HCEC 1CT (cell line): ENCODE measurements at places on chromosomes 11 and 22.

DNA sequence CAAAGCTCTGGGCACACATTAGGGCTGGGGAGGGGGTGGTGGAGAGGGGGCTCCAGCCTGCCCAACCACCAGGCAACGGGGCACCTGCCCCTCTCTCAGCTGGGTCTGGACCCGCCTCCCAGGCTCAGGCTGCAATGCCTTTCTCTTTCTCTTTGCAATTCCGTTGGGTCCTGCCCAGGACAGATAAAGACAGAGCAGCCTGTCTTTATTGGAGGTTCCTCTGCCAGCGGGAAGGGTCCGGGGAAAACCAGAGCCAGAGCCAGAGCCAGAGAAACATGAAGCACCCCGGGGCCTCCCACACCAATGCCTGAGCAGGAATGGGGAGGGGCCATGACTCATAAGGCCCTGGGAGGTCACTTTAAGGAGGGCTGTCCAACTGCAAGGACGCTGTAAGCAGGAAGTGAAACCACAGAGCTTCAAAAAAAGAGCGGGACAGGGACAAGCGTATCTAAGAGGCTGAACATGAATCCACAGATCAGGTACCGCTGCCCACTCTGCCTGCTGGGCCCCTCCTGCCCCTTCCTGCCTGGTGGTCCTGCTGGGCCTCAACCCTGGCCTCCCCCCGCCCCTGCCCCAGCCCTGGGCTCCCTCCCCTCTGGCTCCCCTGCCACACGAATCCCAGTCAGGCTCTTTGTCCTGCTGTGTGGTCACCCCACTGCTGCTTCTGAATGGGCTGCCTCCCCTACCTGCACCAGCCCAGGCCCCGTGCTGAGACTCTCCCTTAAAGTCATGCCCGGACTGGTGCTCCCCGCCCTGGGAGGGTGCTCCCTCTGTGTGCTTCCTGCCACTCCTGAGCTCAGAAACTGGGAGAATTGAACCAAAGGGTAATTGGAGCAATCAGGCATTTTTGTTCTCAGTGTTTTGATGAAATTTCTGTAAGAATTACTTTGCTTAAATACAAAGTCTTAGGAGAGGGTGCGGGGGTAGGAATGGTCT is at the start of gene APOBEC3B:
TSS of gene APOBEC3B (plus strand) at position 356 of the 936 bp plus-strand sequence. CDS start at position 463, 107 bp downstream.
- DNase-seq = peak; percentile 77

DNA sequence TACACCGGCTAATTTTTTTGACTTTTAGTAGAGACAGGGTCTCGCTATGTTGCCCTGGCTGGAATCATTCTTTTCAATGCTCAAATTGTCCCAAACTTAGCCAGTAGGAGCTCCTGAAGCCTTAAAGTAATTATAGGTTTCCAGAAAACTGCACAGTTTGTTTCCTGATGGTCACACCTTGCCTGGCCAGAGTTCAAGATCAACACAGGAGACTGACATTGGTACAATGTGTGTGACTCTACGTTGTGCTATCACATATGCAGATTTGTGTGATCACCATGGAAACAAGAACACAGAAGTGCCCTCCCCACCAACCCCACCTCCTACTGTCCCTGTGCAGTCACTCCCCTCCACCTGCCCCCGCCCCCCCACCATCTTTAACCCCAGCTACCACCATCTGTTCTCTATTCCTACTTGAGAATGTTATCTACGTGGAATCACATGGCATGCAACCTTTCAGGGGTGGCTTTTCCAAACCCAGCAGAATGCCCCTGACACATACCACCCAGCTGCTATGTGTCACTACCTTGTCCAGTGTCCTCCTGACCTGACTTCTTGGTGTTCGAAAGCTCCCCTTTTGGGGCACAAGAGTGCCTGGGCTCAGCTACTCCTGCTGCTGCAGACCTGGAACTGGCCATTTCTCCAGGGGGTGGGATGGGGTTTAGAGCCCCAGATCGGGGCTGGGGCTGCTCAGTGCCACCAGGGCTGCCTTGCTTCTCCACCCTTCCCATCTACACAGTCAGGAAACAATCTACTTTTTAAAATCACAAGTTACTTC is 6.1 kb upstream of the NAP1L4 start:
- no peak for DNase-seq

DNA sequence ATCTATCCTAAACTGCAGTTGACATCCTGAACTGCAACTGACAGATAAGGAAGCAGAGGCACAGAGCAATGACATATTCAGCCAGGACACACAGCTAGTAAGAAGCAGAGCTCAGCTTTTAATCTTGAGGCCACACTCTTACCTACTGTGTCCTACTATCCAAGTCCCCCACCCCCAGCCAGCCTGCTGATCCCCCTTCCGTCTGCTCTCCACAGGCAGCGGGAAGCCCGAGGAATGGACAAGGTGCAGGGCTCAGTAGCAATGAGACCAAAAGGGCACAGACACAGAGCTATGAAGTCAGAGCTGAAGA is 4.3 kb downstream of the POLR3H start:
- no peak for DNase-seq

DNA sequence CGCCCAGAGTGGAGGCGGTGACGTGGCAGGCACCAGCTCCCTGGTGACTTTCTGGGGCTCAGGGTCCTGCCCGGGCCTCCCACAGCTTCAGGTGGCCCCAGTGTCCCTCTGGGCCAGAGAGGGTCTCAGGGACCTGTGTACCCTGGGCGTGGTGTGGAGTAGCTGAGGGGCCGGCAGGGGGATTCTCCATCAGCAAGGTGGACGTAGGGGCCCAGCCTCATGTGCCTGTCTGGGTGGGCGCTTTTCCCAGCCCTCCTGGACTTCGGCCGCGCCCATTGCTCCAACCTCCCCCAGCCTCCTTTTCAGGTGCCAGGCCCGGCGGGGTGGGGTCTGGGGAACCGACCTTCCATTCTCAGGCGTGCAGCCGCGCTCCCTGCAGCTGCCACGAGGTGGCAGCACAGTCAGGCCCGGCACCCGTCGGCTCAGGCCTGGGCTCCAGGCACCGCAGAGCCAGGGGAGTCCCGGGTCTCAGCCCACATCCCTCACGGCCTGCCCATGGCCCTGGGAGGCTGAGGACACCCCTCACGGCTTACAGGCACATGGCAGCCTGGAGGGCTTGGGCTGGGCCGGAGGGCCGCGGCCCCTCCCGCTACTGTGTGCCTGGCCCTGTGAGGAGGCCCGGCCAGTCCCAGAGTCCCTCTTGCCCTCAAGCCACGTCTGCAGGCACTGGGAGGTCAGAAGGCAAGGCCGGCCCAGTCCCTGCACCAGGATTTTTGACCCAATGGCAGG is 19.9 kb upstream of the MUC5B start:
- DNase-seq = peak; percentile 16

DNA sequence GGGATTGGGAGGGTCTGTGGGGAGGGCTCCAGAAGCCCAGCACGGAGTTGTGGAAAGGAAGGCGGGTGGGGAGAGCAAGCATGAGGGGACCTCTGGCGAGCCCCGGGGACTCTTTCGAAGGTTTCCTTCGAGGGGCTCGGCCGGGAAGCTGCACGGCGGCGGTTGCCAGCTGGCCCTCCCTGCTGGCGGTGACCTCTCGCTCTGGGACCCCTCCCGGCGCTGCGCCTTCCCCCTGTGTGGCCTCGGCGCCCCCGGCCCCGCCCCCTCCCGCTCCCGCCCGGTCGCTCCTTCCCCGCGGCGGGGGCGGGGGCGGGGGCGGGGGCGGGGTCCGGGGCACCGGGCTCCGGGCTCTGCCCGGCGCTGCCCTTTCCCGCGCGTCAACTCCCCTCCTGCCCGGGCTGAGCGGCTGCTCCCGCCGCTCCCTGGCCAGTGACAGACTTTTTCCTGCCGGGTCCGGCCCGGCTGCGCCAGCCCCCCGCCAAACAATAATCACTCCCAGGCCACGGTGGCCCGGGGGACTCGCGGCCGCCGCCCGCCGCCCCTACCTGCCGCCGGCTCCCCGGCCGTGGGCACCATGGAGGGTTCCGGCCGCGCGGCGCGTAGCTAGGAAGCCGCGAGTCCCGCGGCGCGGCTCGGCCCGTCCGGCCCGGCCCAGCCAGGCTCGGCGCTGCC is 941 bp downstream of the CLCF1 start:
- DNase-seq = no peak

GRCh38 chr11:128174465-128175291 is 412.7 kb downstream of the ETS1 start:
- peak; percentile 40 for DNase-seq

- DNase-seq = no peak
Measured at GRCh38 chr11:112884012-112884767, 77.0 kb upstream of the NCAM1 start.

- no peak for DNase-seq
Measured at GRCh38 chr11:6736495-6737121, 35.2 kb downstream of the OR2AG2 start.

DNA sequence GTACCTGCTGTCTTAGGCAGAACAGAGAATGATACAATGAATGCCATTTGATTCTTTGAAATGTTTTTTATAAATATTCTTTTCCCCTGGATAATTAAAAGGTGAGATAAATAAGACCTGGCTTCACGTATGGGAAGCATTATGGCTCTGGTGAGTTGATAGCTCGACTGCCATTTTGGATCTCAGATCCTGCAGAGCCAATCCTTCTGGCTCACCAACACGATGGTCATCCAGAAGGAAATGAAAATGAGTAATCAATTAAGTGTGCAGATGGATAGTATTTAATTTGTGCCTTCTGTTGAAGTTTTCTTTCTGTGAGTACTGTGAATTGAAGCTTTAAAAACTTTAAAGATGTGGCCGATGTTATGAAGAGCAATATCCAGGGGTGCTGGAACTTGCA is 2.7 kb downstream of the TNRC6B start:
- DNase-seq = no peak

GRCh38 chr11:110565357-110566336 is 135.9 kb downstream of the FDX1 start:
- DNase-seq = no peak

DNA sequence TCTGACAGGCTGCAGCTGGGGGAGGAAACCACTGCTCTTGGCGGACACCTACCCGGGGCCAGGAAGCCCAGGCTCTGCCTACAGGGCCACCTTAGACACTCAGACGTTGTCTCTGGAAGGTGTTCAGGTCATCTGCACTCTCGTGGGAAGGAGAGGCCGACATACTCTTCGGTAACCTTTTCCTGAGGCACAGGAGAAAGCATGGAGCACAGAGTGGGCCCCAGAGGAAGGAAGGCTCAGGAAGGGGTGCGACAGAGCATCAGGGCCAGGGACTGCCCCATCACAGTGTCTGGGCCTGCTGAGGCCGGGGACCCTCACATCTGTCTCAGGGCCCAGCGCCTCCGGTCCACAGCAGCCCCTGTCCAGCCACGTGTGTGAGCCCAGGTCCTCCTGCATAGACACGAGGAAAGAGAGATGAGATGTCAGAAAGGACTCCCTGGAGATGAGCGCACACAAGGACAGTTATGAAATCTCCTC is 18.2 kb upstream of the TUB start:
- DNase-seq = no peak

- peak; percentile 16 for DNase-seq
Measured at GRCh38 chr11:63614136-63614671, at the start of gene PLAAT3. PLAAT3 (minus strand) TSS chr11:63614433; CDS start chr11:63614014, 419 bp downstream.

DNA sequence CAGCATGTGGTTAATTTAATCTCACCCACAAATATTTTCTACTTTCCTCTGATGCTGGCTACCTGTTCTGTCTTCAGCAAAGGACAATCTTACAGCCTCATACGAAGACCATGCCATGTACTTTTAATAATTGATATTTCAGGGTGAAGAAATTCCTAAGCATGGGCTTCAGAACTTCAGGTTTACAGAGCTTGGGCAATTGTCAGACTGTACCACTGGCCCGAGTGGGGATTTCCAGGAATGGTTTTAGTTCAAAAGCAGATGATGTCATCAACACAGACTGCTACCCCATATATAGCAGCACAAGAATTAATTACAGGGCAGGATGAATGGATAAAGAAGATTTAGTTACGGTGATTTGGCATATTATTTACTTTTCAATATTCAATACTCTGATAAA is 171.8 kb downstream of the ETS1 start:
- DNase-seq = no peak

GRCh38 chr11:32244453-32244852 is 153.6 kb downstream of the RCN1 start:
- DNase-seq = no peak

GRCh38 chr11:35980686-35981390 is 37.0 kb downstream of the LDLRAD3 start:
- no peak for DNase-seq

DNA sequence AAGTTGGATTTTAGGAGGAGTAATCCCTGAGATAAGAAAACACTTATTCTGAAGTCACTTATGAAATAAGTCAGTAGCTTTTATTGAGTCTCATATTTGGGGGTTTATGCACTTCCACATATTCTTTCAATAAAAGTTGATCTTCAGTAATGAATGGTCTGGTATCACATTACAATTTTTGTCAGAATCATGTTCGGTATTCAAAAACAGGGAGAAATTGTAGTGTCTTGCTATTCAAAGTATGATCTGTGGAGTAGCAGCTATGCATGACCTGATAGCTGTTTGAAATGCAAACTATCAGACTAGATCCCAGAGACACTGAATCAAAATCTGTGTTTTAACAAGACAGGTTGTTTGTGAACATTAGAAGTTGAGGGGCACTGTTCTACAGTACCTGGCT is 857.6 kb downstream of the METTL15 start:
- no peak for DNase-seq

DNA sequence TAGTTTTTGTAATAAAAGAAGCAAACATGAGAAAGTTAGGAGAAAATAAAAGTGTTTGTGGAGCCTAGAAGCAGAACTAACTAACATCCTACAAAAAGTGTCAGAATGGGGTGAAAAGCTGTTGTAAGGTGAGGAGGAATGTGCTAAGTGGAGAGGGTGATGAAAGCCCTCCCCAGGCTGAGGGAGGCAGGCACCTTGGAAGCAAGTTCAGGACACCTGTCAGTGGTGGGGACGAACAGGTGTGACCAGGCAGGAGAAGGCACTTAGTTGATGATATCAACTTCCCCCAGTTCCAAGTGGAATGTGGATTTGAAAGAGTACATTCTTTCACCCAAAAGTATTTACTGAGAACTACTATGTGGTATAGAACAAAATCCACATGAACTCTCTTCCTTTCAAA is 18.7 kb upstream of the BMAL1 start:
- DNase-seq = no peak

- no peak for DNase-seq
Measured at GRCh38 chr22:50702261-50702671, 29.6 kb downstream of the SHANK3 start.

GRCh38 chr11:61873588-61874376 is 17.6 kb downstream of the FADS3 start:
- DNase-seq = no peak

GRCh38 chr22:38413085-38414008 is 41.7 kb downstream of the KCNJ4 start:
- DNase-seq = no peak

DNA sequence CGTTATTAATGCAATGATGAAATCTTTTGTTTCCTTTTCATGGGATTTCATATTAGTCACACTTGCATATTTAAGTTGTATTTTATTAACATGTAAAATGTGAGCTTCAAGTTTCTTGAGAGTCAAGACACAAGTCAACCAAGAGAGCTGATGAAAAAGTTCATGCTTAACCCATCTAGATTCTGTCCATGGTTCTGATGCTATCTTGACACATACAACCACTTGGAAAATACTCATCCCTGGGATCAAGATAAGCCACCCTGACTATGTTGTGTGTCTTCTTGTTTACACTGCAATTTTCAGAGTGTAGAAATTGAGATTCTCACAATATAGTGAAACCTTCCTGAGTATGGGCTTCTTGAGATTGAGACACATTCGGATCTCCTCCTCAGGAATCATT is 664 bp upstream of the OR10A4 start:
- no peak for DNase-seq
